Esophagus squamous epithelium (tissue), 5 donors: ENCODE measurements at places on chromosomes 1 and 21. TPM values are rescaled to one million over a fixed set of nuclear protein-coding genes. Genes with fewer than 3 reads are reported as not detected.
A peak's percentile ranks its signal among the peaks of the same experiment; 100 is the strongest.

DNA sequence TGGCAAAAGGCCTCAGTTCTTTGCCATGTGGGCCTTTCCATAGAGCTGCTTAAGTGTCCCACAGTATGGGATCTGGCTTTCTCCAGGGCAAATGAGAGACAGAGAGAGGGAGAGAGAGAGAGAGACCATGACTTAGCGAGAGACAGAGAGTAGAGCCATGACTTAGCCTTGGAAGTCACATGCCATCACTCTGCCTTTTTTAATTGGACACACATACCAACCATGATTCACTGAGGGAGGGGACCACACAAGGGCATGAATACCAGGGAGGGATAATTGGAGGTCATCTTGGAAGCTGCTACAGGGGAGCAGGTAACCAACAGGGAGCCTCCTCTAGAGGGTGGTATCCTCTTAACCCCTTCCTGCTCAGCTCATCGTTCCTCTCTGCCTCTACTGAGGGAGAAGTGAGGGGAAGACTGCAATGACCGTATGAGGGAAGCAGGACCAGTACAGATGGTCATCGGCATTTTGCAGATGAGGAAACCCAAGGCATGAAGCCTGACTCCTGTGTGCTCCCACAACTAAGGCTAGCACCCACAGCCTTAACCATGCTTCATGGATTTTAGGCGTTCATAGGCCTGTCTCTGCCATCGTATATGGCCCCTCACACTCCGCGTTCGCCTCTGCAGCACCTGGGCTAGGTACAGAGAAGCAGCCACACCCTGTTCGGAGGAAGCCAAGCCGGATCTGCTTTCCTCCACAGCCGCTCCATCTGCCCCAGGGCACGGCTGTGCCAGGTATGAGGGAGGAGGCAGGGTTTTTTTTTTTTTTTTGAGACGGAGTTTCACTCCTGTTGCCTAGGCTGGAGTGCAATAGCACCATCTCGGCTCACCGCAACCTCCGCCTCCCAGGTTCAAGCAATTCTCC is 38.6 kb downstream of the MEF2D start:
- peak overlapping the region; percentile 78 for H3K27ac ChIP-seq
- peaks cover 71% of the 10 kb centered on the region for H3K4me1 ChIP-seq
- DNase-seq, result no peak
- H3K36me3 ChIP-seq, result peaks cover 9% of the 10 kb centered on the region

Gene S100A4
- 172 TPM for total RNA-seq

GRCh38 chr1:245677461-245678240 is 522.9 kb downstream of the KIF26B start:
- H3K4me3 ChIP-seq, result no peak overlapping the region
- H3K27ac ChIP-seq, result no peak overlapping the region
- DNase-seq, result no peak
- no peaks in the 10 kb centered on the region for H3K4me1 ChIP-seq
- H3K36me3 ChIP-seq, result no peaks in the 10 kb centered on the region

Gene TFF2
- total RNA-seq, result not detected

DNA sequence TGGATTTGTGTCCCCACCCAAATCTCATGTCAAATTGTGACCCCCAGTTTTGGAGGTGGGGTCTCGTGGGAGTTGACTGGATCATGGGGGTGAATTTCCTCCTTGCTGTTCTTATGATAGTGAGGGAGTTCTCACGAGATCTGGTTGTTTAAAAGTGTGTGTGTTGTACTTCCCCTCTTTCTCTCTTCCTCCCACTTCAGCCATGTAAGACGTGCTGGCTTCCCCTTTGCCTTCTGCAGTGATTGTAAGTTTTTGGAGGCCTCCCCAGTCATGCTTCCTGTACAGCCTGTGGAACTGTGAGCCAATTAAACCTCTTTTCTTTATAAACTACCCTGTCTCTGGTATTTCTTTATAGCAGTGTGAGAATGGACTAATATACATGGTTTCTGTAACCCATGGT is 64.6 kb downstream of the RHOU start:
- H3K36me3 ChIP-seq, result no peaks in the 10 kb centered on the region
- no peak overlapping the region for H3K4me3 ChIP-seq
- no peak overlapping the region for H3K27ac ChIP-seq
- DNase-seq, result no peak
- peaks cover 15% of the 10 kb centered on the region for H3K4me1 ChIP-seq
